Lower leg skin (tissue), 4 donors: ENCODE measurements at places on chromosomes 1 and 21.

DNA sequence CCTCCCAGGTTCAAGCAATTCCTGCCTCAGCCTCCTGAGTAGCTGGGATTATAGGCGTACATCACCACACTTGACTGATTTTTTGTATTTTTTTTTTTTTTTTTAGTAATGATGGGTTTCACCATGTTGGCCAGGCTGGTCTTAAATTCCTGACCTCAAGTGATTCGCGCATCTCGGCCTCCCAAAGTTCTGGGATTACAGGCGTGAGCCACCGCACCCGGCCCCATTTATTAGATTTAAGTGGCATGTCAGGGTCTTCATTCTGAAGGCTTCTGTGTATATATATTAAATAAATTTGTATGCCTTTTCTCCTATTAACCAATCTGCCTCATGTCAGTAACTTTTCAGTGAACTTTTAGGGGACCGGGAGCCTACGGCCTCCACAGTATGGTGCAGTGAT lies 6.0 kb upstream of the CLIC4 start:
- peak; percentile 53 for DNase-seq

DNA sequence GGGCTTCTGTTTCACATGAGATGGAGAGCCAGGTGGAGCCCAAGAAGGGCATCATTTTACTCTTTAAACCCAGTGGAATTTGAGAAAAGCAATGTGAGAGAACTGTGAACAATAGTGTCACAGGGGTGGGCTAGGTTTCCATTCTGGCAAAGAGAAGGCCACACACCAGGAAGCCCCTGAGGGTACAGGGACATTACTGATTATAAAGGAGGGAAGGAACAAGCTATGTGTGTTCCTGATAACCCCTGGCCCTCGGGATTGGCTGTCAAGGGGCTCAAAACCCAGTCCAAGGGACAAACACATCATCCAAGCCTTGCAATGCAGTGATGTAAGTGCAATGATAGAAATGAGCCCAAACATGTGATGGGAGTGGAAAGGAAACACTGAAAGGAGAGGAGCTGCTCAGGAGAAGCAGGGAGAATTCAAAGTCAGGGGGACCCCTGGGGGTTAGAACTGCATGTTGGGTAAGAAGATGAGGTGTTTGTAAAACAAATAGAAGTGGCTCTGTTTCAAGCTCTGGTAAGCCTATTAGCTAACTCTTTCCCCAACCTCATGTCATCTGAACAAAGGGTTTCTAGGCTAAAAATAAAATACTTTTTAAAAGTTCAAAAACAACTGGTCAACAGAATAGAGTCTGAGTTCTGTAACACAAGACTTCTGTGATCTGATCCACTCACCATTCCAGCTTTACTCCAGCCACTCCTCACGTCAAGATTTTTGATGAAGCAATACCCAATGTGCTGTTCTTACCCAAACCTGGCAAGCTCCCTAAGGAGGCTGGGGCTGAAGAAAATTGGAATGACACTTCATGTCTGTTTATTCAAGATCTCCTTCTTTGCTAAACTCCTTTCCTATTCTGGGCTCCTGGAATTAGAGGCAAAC lies 51.1 kb upstream of the IL12RB2 start:
- DNase-seq, result no peak

GRCh38 chr1:229283183-229283611 lies 12.3 kb downstream of the RAB4A start:
- DNase-seq, result no peak

- DNase-seq, result no peak
These were observed at the start of gene CD101 for GRCh38 chr1:117001254-117001927. CD101 (plus strand) TSS chr1:117001760; CDS start chr1:117001818, 58 bp downstream.

DNA sequence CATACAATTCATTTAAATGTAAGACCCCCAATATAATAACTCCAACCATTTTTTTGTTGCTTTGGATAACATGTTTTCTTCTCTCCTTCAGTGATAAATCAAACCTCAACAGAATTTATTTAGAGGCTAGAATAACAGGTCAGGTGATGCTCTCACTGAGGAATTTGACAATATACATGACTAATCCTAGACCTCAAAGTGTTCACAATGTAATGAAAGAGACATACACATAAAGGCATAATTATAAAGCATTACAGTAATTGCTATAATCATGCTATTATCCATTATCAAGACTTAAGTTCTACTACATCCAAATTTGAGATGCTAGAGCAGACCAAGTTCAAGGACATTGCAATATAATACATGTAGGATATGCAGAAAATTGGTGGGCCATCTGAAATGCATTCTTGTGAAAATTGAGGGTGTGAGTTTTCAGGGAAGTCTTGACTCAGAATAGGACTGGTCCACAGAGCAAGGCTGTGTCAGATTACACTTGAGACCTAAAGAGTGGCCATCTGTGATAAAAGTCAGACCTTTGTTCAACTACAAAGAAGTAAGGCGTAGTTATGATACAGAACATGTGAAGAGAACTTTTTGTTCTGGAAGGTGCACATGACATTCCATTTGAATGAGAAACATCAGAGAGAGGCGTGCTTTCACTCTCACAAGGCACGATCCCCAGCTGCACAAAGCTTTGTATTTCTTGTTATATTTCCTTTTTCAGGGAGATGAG lies 45.5 kb downstream of the UTP25 start:
- DNase-seq, result no peak

DNA sequence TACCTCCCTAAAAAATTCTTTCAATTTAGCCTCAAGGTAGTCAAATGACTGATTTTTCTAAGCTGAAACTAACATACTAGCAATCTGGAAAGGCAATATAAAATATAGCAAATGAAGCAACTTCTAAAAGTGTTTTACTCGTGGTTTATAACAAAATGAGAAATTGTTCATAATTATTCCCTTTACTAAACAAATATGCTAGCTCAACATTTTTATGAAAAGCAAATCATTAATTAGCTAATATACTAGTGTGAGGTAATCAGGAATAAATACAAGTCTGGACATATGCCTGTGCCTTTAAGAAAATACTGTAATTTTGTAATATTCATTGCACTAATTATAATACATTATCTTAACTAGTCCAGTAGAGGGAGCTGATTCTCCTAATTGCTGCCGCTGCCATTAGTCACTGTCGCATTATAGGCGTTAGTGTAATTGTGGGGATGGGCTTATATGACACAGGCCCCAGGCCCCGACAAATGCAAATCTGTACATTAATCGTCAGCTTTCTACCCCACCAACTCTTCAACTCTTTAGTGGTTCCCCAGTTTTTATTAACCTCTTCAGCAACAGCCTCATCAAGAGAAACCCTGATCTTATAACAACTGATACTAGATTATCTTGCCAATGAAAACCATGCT lies 160.9 kb downstream of the GABPA start:
- DNase-seq, result no peak

DNA sequence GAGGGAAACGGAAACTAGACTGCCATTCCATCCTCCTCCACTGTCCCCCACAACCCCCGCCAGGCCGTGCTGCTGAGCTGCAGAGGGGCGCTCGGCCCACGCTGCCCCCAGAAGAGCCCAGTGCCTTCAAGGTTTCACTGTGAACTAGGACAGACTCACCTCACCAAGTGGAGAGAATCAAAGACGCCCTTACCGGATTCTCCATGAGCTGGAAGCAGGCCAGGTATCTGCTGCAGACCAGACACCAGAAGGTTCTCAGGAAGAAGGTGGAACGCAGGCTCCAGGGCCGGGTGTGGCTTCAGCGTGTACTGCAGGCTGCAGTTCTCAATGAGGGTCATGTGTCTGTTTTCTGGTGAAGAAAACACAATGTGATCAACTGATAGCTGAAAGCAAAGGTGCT lies 30.6 kb downstream of the NPHP4 start:
- no peak for DNase-seq

DNA sequence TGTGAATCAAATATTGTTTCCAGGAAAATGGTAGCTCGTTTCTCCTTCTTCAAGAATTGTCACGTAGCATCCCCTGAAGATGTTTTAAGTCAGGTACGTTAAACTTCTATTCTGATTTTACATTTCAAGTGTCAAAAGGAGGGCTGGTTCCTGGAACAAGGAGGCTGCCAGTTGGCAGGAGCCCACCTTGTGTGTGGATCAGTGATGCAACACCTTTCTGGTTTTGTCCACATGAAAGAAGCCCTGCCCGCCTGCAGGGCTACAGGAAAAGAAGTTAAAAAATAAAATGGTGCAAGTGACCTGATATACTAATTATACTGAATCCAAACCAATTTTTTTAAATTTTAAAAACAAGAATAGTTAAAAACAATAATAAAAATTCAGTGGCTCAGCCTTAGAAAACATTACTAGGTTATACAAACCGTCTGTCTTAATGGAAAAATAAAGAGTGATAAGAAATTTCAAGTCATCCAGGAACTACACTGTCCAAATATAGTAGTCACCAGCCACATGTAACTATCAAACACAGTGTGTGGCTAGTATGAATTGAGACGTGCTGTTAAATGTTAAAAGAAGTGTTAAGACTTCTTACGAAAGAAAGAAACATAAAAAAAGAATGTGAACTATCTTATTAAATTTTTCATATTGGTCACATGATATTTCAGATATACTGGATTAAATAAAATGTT lies 123.1 kb downstream of the APP start:
- DNase-seq, result no peak

GRCh38 chr1:211529453-211529852 lies 37.5 kb upstream of the RD3 start:
- no peak for DNase-seq

DNA sequence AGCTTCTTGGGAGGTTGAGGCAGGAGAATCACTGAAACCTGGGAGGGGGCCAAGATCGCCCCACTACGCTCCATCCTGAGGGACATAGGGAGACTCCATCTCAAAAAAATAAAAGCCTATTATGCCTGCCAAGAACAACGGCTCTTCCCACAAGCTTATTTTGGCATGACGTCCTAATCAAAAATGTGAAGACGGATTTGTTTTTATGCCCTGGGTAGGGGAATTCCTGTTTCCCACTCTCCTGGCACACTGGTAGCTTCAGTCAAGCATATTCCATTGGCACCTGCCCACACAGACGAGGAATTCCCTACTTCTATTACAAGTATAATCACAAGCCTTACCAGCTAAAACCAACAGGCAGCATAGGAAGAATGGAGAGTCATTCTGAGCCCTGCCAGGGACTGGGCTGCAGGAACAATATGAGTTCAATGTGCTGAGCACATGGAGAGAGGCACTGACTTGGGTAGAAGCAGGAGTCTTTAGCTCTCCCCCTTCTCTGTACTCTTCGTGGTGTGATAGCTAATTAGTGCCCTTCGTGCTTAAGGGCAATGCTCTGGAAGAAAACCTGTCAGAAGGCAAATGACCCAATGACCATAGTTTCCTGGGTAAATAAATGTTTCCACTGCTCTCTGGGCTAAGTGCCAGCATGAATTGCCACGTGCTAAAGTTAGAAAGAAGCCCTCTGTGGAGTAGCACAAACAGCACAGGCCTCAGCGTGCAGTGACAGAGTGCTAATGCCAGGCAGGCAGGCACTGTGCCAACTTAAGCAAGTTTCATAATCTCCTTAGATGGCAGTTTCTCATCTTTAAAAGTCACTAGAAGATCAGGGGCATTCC lies 16.8 kb downstream of the TNFSF4 start:
- DNase-seq, result peak; percentile 95

- no peak for DNase-seq
These were observed 32.2 kb downstream of the CACHD1 start for GRCh38 chr1:64502083-64502482.

- DNase-seq, result no peak
These were observed 36.7 kb downstream of the KCNQ4 start for GRCh38 chr1:40820251-40820797.

DNA sequence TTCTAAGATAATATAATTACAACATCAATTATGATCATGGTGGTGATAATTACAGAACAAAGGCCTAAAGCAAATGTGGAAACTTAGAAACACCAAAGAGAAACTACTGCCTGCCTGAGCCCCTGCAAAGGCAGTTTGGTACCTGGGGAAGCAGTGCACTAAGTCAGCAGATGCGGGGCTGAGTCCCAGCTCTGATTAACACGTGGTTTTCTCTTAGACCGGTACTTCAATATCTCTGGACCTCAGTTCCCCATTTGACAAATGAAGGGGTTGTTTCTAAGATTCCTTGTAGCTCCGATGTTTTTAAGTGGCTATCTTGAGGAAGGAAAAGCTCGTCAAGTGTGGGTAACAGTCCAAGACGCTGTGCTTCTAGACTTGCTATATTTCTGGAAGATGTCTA lies 16.7 kb upstream of the PLEKHA6 start:
- DNase-seq, result no peak

DNA sequence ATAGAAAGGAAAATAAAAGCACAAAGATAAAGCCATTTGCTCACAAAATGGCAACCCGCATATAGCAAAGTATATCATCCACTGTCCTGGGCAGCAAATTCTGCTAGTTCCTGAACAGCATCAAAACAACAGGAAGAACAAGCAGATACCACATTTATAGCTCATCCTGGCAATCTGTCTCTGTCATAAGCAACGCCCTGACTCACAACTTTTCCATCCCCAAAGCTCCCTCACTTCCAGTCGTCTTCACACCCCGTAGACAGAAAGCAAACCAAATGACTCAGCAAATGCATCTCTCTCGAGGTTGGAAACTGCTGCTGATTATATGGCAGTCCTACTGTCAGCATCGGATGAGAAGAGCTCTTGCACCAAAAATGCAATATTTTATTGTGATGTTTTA lies 65.8 kb downstream of the AK5 start:
- no peak for DNase-seq

- DNase-seq, result peak; percentile 89
These were observed 642 bp downstream of the TRIM62 start for GRCh38 chr1:33180911-33181890.

- DNase-seq, result no peak
These were observed 31.5 kb downstream of the BRDT start for GRCh38 chr1:91980663-91981062.

GRCh38 chr1:212518188-212519054 lies 85.7 kb downstream of the NENF start:
- DNase-seq, result peak; percentile 71

GRCh38 chr1:92995441-92996430 lies 34.5 kb upstream of the DIPK1A start:
- DNase-seq, result no peak

GRCh38 chr1:81121306-81121705 lies 679.4 kb upstream of the ADGRL2 start:
- no peak for DNase-seq

DNA sequence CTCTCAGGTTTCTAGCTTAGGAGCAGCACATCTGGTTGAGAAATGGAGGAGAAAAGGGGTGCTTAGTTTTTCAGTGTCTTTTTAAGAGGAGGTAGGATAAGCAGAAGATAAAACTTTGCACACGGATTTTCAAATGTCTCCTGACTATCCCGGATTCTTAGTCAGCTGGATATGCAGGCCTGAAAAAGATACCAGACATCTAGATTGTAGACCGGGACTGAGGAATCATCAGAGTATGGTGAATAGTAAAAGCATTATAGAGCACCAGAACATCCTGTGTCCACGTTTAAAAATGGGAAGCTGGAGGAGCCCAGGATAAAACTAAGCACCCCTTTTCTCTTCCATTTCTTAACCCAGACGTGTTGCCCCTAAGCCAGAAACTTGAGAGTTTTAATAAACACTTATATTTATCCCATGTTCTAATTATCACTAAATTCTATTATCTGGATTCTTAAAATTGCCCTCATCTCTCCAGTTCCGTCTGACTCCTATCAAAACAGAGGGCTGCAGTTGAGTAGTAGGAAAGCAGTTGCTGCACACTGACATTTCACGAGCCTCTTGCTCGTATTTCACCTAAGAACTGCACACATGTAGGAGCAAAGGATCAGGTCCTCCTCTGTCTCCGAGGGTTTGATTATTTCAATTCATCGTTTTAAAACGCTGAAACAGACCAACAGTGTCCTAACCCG lies 609 bp downstream of the PIGK start:
- DNase-seq, result no peak

GRCh38 chr1:117653732-117654492 lies 48.1 kb downstream of the TENT5C start:
- no peak for DNase-seq

- DNase-seq, result no peak
These were observed 24.8 kb upstream of the NTPCR start for GRCh38 chr1:232925421-232926220.

- no peak for DNase-seq
These were observed 2.8 kb upstream of the SRRM1 start for GRCh38 chr1:24640288-24640687.
